Activated CD8-positive, alpha-beta memory T cell treated with anti-CD3 and anti-CD28 coated beads, Interleukin-2, amount 50 U/mL, for 4 hours (primary cell): ENCODE measurements at places on chromosomes 4 and X.
A peak's percentile ranks its signal among the peaks of the same experiment; 100 is the strongest.

DNA sequence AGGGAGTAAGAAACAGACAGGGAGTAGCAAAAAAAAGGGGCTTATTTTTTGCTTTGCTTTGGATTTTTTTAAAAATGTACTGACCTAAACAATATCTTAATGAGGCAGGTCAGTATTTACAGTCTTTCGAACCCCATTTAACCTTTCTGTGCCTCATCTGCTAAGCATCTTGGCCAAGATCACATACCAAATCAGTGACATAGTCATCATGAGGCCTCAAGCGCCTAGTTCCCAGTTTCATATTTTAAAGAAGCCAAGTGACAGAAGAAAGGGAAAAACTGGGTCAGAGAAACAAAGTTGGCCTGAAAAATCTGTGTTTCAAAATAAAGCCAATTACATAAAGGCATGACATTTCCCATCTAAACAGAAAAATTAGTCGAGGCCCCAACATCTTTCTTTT lies 94.6 kb upstream of the WDR44 start:
- no peak for DNase-seq

DNA sequence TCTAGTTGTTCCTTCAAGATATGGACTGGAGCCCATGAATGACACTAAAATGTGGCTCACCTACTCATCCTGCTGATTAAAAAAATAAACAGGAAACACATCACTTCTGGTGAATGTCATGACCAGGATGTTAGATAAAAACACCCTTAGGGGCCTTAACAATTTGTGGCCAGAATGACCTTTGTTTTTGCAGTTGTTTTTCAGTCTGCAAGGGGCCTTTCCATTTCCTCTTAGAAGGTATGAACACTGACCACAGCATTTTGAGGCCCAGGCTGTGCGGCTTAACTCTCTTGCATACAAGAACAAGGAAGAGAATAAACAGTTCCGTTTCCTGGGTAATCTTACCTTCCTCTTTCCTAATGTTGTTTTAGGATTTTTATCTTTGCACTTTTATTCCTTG lies 113.2 kb downstream of the IL1RAPL2 start:
- no peak for DNase-seq

GRCh38 chr4:70831293-70831692 lies 8.4 kb downstream of the GRSF1 start:
- no peak for DNase-seq

- DNase-seq = peak; percentile 20
Measured at GRCh38 chr4:139555705-139556070, 331 bp downstream of the SETD7 start.

- DNase-seq = no peak
Measured at GRCh38 chr4:57442831-57443291, 332.7 kb upstream of the IGFBP7 start.
